Posterior vena cava (tissue), 2 donors: ENCODE measurements at places on chromosomes 4 and X. TPM values are rescaled to one million over a fixed set of nuclear protein-coding genes. Genes with fewer than 3 reads are reported as not detected.

DNA sequence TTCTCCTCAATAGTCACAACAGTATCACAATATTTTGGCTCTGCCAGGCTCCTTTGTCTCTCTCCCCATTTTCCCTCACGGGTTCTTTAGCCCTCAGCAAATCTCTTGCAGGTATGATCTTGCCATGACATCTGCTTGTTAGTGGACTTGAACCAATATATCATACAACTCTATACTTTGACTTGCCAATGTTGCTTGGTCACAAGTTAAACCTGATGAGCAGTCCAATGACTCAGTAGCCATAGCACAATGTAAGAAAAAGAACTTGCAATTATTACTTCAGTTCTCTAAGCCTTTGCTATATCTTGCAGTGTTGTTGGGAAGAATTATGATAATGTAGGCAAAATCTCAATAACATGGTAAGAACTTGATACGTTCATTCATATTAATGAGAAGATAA, 174.6 kb upstream of the NRK start:
- DNase-seq, result no peak

GRCh38 chr4:55386073-55386472, 9.7 kb upstream of the TMEM165 start:
- no peak for DNase-seq

DNA sequence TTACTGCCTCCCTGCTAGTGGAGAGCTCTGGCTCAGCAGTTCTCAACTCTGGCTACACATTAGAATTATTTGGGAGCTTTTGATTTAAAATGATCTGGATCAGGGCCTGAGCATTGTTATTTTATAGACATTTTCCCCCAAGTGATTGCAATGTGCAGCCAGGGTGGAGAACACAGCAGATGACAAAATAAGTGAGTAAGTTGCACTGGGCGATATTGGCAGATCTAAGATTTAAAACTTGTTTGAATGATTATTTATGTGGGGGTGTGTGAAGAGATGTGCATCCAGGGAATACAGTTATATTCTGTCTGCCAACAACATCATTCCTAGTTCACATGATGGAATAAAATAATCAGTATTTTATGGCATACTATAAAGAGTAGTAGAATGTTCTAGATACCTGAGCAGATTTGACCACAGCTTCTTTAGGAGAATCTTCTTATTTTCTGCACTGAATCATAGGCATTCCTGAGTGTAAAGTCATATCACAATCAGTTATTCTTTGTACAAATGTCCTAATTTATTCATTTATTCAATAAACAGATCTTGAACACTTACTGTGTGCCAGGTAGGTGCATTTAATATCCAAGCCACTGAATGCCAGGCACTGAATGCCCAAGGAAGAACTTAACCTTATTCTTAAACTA, 123.9 kb downstream of the UCHL1 start:
- DNase-seq, result no peak

GRCh38 chrX:144335402-144335801, 451.5 kb downstream of the UBE2NL start:
- no peak for DNase-seq

DNA sequence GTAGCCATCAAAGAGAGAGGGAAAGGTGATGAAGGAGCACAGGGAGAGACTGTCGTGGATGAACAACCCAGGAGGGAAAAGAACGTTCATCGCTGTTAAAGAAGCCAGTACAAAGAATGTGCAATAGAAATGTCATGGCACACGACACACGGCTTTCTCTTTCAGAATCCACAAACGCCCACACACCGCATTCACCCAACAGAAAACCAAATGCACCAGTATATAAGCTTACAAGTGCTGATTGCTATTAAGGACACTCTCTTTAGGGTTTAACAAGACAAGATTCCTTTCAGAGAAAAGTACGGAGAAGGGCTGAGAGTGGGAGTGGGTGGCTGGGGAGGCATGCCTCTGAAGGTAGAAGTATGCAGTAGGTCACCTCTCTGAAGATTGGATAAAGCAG, 80.2 kb downstream of the C4orf51 start:
- DNase-seq, result no peak

The FRMD7 gene
- 0.19 TPM for total RNA-seq

DNA sequence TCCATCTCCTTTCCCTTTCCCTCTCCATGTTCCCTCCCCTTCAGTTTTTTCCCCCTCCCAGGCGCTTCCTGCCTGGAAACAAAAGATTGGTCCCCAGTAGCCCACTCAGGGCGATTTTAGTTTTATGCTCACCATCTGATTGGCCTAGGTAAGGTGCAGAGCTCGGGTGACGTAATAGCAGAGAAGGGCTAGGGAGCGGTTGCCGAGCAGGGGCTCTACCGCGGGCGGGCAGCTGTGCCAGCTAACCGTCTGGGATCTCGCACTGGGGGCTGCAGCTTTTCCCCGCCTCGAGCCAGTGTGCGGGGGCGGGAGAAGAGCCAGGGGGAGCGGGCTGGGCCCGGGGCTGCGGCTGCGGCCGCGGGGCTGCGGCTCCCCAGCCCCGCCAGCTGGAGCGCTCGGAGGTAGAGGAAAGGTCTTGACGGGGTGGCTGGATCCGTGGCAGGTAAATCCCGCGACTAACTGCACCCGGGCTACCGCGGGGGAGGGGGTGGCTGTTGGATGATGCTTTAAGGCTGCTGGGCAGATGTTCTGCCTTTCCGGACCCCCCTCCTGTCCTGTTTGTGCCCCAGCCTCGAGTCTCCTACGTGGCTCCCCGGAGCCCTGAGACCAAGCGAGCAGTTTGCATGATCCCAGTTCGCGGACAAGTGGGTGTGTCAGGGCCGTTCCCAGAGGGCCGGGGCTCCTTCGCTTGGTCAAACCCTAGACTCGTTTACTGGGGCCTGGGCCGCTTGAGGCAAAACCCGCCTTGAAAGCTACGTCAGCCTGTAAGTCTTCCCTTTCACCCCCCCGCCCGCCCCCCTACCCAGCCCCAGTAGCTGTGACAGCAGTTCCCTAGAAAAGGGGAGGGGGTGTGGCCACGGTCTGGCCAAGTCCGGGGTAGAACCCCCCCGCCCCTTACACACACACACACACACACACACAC, at the start of gene PAK3:
PAK3 (plus strand) TSS at position 218 of the 922 bp plus-strand sequence. CDS start 26,913 bp downstream, outside the sequence.
- DNase-seq, result no peak

DNA sequence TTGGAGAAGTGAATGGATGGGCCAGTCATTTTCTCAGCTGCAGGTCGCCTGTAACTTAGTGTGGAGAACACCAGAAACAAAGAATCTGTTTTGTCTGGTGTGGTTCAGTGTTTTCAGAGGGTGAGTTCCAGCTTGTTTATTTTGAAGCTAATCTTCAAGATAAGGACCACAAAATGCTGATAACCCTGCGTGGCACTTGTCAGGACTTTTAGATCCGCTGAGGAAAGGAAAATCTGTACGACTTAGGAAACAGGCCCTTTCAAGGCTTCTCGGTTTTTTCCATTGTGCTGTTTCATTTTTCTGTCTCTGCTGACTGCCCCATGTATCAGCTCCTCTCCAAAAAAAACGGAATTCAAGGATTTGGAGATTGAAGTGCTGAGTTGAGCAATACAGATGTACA, 8.7 kb upstream of the ANAPC4 start:
- no peak for DNase-seq

GRCh38 chr4:185504098-185505047, 30.9 kb downstream of the PDLIM3 start:
- peak; percentile 90 for DNase-seq

The NPFFR2 gene
- not detected for total RNA-seq

DNA sequence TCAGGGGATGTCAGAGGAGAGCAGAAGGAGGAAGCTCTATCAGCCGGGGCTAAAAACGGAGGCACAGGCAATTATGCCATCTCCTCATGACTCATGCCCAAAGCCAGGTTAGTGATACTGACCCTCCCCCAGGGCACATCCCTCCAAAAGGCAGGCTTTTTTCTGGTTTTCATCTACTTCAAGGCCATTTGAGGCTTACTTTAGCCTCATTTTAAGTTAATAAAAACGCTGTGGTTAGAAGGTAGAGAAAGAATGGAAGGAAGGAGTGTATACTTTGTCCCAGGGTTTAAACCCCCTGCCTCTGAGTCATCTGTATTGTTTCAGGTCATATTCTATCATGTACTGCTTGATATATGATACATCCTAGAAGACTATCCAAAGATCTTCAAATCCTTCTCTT, 89.7 kb upstream of the NDP start:
- no peak for DNase-seq
